AG09309 (cell line): ENCODE measurements at places on chromosomes 3 and 15.

GRCh38 chr3:69821133-69821532 lies 81.9 kb downstream of the MITF start:
- DNase-seq = no peak

- no peak for DNase-seq
Observed at GRCh38 chr15:40149339-40149738, 11.5 kb upstream of the BUB1B start.

DNA sequence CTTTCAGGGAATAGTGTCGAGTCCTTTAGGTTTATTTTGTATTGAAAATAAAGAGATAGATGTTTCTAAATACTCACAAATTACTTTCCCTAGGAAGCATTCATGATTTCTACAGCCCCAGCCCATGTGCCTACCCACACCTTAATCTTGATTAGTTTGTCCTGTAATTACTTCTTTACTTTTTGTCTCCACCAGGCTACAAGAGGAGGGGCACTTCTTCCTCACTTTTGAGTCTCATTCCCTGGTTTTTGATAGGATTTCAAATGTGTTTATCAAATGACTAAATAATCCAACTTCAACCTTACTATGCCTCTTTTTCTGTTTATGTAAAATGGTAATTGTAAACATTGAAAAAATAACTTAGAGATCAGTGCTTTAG lies 1.8 kb downstream of the PXK start:
- DNase-seq = no peak

- DNase-seq = no peak
Observed at GRCh38 chr3:145219355-145220235, 941.4 kb downstream of the PLOD2 start.

GRCh38 chr3:18222686-18223085 lies 202.5 kb downstream of the SATB1 start:
- DNase-seq = no peak

GRCh38 chr15:47334805-47335535 lies 382.3 kb upstream of the SEMA6D start:
- no peak for DNase-seq

DNA sequence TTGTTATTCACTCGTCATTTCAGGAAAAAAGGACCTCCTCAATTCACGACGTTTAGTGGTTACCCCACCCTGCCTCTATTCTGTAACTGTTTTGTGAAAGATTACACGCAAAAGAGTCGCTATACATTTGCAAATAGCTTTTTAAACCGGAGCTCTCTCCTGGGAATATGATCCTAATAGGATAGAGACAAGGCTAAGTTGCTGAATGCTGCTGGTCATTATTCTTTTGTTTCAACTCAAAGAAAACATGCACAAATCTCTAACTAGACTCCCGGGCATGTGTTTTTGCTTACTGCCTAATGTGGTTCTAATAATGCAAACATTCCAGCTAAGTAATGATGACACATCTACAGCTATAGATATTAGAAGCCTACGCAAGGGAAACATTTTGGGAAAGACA lies 214.6 kb upstream of the MDFIC2 start:
- peak; percentile 5 for DNase-seq

GRCh38 chr3:139954146-139954860 lies 19.3 kb downstream of the CLSTN2 start:
- no peak for DNase-seq

- no peak for DNase-seq
Observed at GRCh38 chr3:43153216-43154083, 47.6 kb upstream of the POMGNT2 start.

GRCh38 chr3:126957776-126958637 lies 24.9 kb upstream of the PLXNA1 start:
- DNase-seq = no peak

DNA sequence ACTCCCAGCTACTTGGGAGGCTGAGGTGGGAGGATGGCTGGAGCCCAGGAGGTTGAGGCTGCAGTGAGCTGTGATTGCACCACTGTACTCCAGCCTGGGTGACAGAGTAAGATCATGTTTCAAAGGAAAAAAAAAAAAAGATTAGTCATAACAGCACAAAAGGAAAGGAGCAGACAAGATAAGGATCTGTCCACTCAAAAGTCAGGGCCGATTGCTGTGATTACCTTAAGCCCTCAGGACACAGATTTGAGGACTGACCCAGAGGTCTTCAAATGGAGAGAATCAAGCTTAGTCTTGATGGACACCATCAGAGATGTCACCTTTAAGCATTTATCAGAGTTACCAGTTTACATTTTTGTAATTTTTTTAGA lies 23.9 kb upstream of the HEG1 start:
- no peak for DNase-seq

- DNase-seq = no peak
Observed at GRCh38 chr3:138172625-138173024, 2.1 kb downstream of the DBR1 start.

GRCh38 chr3:4421121-4421520 lies 45.9 kb downstream of the SUMF1 start:
- DNase-seq = no peak

GRCh38 chr3:71724584-71725270 lies 475 bp downstream of the EIF4E3 start:
- DNase-seq = no peak

DNA sequence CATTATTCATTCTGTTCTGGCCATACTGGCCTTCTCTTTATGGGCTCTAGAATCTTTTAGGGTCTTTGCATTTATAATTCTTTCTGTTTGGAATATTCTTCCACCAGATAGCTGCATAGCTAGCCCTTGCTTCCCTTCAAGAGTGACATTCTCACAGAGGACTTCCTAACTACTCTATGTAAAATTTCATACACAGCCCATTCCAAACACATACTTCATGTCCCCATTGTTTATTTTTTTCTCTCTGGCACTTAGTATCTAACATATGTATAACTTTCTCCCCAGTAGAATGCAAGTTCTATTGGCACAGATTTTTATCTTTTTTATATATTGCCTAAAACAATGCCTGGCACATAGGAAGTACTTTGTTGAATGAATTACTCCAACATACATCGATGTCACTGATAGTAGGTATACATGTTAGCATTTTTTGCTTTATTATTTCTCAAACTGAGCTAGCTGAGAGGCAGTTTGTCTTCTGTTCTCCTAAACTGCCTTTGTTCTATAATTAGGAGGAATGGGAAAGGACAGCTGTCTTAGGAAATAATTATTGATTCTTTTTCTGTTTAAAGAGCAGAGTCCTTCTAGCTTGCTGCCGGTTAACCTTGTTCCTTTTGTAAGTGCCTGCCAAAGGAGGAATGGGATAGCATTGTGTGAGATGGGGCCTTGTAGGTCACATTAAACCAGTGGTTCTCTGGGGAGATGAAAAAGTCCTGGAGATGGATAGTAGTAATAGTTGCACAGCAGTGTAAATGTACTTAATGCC lies 7.9 kb downstream of the FAM162A start:
- no peak for DNase-seq

GRCh38 chr15:62453375-62453774 lies 288.3 kb upstream of the C2CD4B start:
- DNase-seq = no peak

DNA sequence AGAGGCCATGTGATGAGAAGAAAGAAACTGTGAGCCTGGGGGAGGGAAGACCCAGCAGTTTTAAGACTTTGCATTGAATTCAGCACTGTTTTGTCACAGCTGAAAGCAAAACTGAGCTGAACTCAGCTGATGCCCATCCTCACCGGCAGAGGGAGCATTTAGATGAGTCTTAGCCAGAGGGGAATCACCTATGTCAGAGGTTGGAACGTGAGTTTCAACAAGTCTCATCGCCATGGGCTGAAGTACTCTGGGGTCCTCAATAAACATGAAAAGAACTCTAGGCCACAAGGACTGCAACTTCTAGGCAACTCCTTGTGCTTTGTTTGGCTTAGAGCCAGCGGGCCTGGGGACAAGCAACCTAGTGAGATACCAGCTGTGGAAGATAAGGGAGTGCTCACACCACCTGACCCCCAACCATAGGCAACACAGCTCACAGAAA lies 324.5 kb downstream of the TBL1XR1 start:
- peak; percentile 10 for DNase-seq

GRCh38 chr3:158058495-158059130 lies 47.6 kb downstream of the SHOX2 start:
- no peak for DNase-seq

DNA sequence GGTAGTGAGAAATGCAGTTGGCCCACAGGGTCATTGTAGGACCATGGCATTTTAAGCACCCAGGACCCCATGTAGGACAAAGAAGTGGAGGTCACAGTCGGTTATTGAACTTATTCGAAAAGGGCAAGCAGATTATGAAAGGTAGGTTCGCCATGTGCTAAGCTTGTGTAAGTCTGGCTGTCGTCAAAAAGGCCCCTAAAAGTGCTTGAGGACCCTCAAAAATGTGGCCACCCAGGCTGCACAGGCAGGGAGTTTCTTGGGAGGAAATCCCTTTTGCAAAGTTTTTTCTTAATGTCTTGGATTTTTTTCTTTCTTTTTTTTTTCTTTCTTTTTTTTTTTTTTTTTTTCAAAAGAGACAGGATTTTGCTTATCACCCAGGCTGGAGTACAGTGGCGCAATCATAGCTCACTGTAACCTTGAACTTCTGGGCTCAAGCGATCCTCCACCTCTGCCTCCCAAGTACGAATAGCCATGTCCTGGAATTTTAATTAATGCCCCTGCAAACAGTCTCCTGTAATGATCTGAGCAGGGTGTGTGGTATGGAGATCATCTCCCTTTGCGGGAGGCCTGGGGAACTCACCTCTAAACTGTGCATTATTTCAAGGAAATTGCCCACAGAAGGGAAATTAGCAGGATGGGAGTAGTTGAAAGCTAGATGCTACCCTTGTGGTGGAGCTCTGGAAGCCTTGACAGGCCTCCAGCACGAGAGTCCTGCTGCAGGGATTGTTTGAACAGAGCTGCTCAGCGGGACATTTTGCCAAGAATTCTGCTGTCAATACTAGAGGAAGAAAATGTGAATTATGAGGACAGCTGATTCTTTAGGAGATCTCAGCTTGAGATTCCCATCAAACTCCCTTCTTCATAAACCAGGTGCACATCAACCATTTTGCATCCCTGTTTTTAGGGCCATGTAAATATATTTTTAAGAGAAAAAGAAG lies 28.4 kb downstream of the THSD4 start:
- DNase-seq = no peak

- DNase-seq = no peak
Observed at GRCh38 chr15:37078566-37078965, 21.8 kb downstream of the MEIS2 start.

DNA sequence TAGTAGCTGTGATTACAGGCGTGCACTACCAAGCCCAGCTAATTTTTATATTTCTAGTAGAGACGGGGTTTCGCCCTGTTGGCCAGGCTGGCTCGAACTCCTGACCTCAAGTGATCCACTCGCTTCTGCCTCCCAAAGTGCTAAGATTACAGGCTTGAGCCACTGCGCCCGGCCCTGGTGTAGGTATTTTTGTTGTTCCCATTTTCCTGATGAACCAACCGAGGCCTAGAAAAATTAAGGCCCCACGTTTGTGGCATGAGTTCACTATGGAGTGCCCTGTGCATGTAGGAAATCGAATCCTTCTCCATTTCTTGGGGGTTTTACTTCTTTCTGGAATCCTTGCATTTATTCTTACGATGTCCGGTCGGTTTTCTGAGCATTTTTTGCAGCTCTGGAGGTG lies 14.3 kb upstream of the TATDN2 start:
- no peak for DNase-seq

GRCh38 chr3:194212161-194212844 lies 76.4 kb downstream of the HES1 start:
- no peak for DNase-seq

DNA sequence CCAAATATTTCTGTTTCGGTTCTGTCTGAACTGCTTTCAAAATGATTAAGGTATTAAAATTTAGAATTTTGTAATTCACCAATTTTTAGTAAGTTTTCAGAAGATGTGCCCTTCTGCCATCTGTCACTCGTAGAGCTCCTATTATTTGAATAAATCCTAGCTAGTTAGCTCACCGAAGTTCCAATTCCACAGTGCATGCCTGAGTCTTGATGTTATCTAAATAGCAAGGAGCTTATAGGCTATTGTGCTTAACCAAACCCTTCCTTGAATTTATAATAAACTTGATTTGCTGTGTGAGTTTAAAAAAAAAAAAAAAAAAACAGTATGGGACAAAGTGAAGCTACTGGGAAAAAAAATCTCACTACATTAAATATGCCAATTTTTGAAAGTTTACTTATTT lies 18.7 kb downstream of the ATP13A3 start:
- DNase-seq = no peak

DNA sequence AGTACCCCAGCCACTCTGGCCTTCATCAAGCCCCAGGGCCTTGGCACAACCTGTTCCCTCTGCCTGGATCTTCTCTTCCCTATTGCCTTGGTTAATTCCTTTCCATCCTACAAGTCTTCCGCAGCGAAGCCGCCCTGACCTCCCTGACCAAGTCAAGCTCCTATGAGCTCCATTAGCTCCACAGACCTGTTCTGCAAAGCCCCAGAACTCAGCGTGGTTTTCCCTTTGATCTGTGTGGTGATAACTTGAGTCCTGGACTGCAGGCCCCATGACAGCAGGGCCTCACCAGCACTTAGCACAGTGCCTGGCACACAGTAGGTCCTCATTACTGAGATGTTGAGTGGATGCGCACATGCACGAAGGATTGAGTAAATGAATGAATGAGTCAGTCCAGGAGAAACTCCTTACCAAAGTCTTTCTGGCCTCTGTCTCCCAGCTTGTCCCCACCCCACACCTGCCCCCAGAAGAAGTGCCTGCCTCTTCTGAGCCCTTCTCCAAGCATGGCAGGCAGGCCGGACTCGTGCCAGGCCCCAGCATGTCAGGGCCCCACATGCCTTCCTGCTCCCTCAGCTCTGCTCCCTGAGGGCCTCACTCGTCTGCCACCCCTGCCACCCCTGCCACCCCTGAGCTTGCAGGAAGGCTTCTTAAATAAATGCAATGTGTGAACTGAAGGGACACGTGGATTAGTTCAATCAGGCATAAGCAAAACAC lies 6.3 kb downstream of the ANPEP start:
- DNase-seq = no peak

GRCh38 chr3:1717524-1717923 lies 381.1 kb upstream of the CNTN4 start:
- no peak for DNase-seq

DNA sequence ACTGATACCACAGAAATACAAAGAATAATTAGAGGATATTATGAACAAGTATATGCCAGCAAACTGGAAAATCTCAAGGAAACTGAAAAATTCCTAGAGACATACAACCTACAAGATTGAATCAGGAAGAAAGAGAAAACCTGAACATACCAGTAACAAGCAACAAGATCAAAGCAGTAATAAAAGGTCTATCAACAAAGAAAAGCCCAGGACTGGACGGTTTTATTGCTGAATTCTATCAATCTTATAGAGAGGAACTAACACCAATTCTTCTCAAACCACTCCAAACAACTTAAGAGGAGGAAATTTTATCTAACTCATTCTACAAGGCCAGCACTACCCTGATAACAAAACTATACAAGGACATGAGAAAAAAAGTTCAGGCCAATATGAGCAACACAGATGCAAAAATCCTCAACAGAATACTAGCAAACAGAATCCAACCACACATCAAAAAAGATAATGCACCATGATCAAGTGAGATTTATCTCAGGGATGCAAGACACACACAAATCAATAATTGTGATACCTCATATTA lies 71.1 kb upstream of the IMPG2 start:
- DNase-seq = no peak

- DNase-seq = no peak
Observed at GRCh38 chr15:60384053-60384452, 13.7 kb downstream of the ANXA2 start.

- no peak for DNase-seq
Observed at GRCh38 chr15:31360158-31360561, 33.5 kb downstream of the KLF13 start.

- no peak for DNase-seq
Observed at GRCh38 chr3:122014741-122015140, 7.3 kb downstream of the ILDR1 start.
